ENCODE measurements at places on chromosomes 16 and 17.

DNA sequence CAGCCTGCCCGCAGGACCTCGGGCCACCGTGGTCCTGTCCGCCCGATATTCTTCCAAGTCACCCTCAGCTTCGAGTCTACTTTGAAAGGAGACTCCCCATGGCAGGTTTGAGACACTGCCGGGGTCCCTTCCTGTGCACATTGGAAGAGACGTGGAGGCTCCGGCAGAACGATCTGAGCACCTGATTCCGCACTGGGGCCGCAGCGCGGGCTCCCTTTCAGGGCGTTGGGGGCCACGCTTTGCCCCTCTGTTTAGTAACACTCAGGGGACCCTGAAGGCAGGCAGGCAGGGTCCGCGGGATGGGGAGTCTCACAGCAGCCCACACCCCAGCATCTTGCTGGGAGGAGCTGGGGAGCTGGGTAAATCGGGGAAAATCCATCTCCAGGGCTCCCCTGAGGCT, 30.6 kb downstream of the SOX8 start:
- no peak for DNase-seq

- DNase-seq = no peak
Observed at GRCh38 chr16:55500530-55501011, 8.3 kb upstream of the LPCAT2 start.

- no peak for DNase-seq
Observed at GRCh38 chr17:52505601-52506000, 347.1 kb upstream of the CA10 start.

DNA sequence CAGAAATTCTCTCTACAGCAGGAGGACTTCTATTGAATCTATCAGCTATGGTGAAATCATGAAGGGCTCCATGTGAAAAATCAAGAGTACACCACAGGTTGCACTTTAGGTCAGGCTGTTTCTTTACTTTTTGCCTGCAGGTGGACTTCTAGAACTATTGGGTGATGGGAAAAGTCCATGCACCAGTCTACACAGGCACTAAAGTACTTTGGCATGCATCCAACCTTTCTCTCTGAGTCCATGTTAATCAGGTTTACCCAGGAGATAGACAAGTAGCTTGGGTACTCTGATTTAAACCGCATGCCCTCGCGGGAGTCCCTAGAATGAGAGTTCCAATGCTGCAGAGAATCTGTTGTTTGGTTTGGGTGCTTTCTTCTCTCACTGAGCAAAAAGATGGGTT, 9.1 kb upstream of the ANKFN1 start:
- no peak for DNase-seq

- DNase-seq = no peak
Observed at GRCh38 chr16:67163164-67163998, 1.2 kb upstream of the HSF4 start.

All from stimulated activated CD8-positive, alpha-beta memory T cell treated with anti-CD3 and anti-CD28 coated beads, Interleukin-15, amount 100 ng/mL, for 24 hours (primary cell).